ENCODE measurements at places on chromosomes 7 and 10.

DNA sequence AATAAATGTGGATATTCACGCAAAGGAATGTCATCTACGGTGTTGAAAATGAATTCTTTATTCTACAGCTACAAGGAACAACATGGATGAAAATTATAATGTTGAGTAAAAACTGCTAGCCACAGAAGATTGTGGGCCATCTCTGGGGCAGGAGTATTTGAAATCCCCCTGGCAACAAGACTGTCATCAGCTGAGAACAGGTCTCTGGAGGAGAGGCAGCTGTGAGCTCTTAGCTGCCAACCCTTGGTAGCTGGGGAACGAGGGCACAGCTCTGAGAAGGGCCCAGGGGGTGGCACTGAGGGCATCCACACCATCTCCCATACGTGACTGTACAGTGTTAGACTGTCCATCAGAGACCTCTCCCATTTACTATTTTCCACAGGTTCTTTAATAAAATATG, 340.1 kb upstream of the MGMT start:
- no peak for DNase-seq

- no peak for DNase-seq
Observed at GRCh38 chr7:117110480-117111315, 157.4 kb downstream of the ST7 start.

DNA sequence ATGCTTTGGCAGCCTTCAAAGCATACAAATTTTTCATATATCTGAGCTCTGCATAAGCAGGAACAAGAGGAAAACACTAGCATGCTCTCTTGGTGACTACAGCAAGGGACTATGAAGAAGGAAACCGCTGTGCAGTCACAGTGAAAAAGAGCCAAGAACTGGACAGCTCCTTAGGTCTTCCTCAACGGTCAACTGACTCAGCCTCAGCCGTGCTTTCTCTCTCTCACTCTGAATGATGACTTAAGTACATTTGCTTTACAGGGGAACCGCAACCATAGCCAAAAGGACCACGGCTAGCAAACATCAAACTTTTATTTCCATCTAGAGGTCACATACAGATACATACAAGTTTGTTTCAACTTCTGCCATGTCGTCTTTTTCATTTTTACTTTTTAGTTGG, 69.9 kb downstream of the HYCC1 start:
- DNase-seq: no peak

DNA sequence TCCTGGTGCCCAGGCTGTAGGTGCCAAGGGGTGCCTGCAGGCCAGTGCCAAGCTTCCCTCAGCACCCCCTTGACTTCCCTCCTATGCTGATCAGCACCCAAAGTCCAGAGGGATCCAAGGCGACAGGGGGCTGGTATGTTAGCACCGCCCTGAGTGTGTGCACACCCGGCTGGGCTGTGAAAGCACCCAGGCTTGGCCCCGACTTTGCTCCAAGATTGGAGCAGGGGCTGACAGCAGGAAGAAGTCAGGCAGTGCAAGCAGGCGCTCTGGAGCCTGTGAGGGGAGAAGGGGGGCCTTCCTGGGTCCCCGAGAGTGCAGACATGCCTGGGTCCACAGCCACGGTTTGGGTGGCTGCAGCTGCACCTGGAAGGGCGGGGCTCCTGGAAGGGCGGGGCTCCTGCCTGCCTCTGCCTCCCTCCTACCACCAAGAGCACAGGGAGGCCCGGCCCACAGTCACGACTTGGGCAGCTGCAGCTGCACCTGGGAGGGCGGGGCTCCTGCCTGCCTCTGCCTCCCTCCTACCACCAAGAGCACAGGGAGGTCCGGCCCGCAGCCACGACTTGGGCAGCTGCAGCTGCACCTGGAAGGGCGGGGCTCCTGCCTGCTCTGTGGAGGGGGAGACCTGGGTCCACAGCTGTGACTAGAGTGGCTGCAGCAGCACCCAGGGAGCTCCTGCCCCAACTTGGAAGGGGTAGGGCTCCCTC, 30.2 kb upstream of the ZMYND11 start:
- no peak for DNase-seq

DNA sequence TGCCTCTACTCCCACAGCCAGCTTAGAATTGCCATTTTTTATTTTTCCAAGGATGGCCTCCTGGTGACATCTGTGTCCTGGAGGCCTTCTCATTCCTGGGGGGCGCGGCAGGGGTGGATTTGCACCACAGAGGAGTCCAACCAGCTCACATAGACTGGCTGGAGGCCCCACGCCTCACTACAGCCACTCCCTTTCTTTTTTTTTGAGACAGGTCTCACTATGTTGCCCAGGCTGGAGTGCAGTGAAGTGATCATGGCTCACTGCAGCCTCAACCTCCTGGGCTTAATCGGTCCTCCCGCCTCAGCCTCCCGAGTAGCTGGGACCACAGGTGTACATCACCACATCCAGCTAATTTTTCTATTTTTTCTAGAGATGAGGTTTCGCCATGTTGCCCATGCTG, 57.6 kb upstream of the DOCK1 start:
- no peak for DNase-seq

GRCh38 chr10:100364735-100365391, 17.8 kb downstream of the SCD start:
- no peak for DNase-seq

DNA sequence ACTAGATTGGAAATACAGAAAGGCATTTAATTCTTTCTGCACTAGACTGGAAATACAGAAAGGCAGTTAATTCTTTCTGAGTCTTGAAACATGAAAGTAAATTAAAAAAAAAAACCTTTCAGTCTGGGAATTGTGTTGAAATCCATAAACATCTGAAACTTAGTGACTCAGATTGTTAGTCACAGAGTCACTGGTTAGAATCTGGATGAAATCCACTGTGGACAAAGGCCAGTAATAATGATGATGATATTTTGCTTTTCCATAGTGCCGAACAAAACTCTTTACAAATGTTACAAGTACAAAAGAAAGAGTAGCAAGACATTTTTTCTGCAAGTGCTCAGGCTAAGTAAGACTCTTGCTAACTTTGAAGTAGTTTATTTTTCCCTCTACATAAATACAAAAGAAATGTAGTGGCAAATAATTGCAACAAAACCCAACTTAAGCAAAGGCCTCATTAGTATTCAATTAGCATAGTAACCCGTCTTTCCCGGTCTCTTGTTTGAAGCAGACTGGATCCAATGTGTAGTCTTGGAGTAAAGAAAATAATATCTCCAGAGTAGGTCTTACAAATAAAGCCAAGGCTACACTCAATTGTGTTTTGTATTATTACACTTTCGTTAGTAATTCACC, 5.8 kb upstream of the PRTFDC1 start:
- DNase-seq: no peak

Data from Kasumi-1 (cell line).